ENCODE measurements at places on chromosomes 13 and 19.

- DNase-seq: no peak
Measured at GRCh38 chr13:100339411-100339940, 249.1 kb downstream of the GGACT start.

GRCh38 chr19:11530432-11530831 is 1.5 kb upstream of the ECSIT start:
- no peak for DNase-seq

GRCh38 chr13:73767747-73768315 is 366.4 kb downstream of the KLF12 start:
- peak; percentile 23 for DNase-seq

- no peak for DNase-seq
Measured at GRCh38 chr19:43148233-43148632, 38.1 kb downstream of the PSG5 start.

- DNase-seq: no peak
Measured at GRCh38 chr13:23941211-23941610, 43.9 kb upstream of the C1QTNF9B start.

DNA sequence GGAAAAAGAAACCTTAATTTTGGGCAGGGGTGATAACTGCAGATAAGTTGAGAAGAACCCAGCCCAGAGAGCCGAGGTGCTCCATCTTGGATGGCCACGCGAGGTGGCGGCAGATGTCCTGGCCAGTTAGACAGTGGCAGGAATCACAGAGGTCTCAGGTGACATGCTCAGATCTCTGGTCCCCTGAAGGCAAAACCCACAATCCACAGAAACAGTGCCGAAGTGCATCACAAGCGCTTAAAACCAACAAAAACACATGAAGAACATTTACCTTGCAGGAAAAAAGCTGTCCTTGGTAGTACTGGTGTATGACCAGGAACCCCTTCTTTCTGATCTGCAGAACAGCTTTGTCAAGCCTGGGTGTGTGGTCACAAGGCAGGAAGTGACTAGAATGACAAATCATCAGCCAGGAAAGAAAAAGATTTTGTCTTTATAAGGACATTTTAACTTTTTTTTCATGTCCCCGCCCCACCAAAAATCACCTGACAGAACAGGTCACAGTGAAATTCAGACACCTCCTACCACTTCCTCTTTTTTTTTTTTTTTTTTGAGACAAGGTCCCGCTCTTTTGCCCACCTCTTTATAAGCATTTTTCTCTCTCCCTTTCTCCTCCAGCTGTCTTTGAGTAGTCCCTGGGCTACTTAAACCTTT is at the start of gene LCP1:
LCP1 (minus strand) TSS at position 338 of the 651 bp plus-strand sequence. CDS start 22,515 bp downstream, outside the sequence.
- DNase-seq: no peak

DNA sequence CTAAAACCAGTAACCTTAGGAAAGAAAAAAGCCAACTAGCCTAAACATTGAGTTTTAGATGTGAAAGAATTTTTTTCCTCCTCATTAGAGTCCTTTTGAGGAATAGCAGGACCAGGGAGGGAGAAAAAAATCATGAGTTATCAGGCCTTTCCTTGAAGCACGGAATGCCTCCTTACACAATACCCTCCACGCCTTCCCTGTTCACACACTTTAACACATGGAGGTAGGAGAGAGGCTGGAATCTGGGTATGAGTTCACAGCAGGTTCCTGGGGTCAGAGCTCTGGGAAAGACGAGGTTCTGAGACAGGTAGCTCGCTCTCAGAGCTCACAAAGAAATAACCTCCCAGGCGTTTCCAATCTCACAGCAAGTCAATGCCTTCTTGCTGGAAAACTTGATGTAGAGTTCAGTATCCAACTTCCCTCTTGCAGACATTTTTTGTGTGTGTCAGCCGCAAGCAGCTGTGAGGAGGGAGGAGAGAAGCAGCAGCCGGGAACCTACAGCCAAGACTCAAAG is 716 bp downstream of the ZNF573 start:
- DNase-seq: peak; percentile 35

DNA sequence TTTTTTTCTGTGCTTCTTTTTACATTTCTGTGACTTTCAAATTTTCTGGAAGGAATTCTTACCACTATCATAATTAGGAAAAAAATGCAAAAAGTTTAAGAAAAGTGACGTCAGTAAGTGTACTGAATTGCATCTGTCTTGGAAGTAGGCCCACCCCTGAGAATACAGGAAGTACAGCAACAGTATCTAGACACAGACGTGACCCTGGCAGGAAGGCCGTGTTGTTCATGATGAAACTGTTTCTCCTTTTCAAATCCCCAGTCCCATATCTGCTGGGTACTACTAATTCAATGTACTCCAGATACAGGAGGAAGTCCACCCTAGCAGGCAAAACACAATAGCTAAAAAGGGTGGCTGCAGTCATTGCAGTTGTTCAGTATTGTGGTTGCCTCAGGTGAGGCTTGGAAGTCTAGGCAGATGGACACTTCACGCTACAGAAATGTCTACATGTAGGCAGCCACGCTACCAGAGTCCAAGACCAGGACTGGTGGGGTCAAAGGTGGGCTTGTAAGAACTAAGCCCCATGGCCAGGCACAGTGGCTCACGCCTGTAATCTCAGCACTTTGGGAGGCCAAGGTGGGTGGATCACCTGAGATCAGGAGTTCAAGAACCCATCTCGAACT is 49.6 kb upstream of the MED4 start:
- no peak for DNase-seq

DNA sequence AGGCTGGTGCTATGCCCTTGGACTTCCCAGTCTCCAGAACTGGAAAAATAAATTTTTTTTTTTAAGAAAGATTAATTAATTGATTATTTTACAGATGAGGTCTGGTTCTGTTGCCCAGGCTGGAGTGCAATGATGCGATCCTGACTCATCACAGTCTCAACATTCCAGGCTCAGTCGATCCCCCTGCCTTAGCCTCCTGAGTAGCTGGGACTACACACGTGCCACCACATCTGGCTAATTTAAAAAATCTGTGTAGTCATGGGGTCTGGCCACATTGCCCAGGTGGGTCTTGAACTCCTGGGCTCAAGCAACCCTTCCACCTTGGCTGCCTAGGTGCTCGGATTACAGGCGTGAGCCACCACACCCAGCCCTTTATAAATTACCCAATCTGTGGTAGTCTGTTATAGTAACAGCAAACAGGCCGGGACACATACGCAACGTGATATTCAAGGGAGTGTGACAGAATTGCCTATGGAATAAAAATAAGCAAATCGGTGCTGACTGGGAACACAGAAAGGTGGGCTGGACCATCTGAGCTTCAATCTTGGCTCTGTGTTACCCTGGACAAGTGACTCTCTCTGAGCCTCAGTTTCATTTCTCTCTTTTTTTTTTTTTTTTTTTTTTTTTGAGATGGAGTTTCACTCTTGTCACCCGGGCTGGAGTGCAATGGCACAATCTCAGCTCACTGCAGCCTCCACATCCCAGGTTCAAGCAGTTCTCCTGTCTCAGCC is 42.8 kb downstream of the PIN1 start:
- DNase-seq: no peak

DNA sequence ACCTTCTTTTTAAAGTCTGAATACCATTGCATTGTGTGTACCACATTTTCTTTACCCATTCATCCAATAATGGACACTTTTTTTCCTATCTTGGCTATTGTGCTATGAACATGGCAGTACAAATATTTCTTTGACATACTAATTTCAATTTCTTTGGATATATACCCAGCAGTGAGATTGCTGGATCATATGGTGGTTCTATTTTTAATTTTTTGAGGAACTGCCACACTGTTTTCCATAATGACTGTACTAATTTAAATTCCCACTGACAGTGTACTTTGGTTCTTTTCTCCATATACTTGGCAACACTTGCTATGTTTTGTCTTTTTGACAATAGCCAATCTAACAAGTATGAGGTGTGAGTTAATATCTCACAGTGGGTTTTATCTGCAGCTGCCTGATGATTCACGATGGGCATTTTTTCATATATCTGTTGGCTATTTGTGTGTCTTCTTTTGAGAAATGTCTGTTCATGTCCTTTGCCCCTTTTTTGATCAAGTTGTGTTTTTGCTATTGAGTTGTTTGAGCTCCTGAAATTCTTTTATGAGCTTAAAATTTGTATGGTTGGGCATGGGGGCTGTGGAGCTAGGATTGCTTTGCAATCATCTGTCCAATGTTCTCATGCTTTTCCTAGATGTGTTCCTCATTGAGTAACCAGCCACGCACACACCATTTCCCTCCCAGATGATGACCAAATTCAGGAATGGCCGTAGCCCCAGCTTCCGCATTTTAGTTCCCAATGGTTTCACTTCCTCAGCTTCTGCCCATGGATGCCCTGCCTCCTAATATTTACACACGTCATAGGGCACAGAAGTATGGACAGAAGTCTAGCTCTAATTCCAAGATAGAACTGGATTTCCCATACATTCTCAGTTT is 380.0 kb upstream of the SGCG start:
- no peak for DNase-seq

- DNase-seq: no peak
Measured at GRCh38 chr19:9597027-9597426, 12.7 kb upstream of the ZNF121 start.

DNA sequence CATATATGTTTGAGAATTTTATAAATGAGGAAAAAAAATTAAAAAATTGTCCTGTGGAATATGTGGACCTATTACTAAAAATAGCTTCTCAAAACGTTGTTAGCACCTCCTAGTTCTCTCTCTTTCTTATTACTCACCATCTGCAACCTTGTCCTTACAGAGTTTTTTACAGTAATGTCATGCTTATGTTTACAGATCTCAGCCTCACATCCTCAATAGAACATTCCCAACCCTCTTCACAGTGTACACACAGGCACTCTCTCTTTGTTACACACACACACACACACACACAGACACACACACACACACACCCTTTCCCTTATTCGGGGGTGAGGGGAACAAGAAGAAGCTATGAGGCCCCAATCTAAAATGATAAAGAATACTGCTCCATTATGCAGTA is 197.7 kb downstream of the SLITRK6 start:
- no peak for DNase-seq

- DNase-seq: peak; percentile 81
Measured at GRCh38 chr19:48635263-48635965, 1.8 kb downstream of the DBP start.

GRCh38 chr13:108439556-108439955 is 170.0 kb downstream of the TNFSF13B start:
- DNase-seq: no peak

- no peak for DNase-seq
Measured at GRCh38 chr13:49063497-49063896, 87.8 kb downstream of the FNDC3A start.

- DNase-seq: peak; percentile 93
Measured at GRCh38 chr19:35673121-35673804, 6.9 kb downstream of the UPK1A start.

DNA sequence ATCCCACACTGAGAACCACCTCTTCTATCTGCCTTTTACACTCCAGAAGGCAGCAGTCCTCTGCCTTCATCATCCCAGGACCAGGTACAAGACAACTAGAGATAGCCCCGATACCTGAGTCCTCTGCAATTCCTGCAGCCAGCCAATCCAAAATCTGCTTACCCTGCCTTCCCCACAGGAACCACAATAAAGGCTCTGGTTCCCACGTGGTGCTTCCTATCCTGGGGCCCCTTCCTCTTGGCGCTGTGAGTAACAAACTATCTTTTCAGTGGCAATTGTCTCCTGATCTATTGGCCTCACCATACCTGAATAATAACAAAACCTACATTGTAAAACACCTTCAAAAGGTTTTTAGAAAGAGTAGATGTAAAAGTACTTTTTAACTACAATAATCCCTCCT is 63.1 kb downstream of the ZDHHC20 start:
- DNase-seq: no peak

DNA sequence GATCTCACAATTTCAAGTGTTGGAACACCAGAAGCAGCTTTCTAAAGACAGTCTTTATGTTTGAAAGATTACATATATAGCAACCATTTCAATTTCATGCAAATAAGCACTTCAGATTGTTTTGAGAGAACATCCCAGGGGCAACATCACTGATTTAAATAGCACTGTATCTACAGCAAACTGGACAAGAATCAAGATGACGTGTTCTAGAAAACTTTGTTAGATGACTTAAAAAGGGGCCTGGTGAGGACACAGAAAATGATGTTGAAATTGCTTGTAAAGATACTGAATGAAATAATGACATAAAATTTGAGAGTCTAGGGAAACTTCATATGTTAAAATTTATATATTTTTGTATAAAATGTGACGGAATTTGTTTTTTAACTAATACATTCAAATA is 277.1 kb downstream of the KLF12 start:
- DNase-seq: no peak

- DNase-seq: no peak
Measured at GRCh38 chr19:11373885-11374432, 507 bp upstream of the SWSAP1 start.

DNA sequence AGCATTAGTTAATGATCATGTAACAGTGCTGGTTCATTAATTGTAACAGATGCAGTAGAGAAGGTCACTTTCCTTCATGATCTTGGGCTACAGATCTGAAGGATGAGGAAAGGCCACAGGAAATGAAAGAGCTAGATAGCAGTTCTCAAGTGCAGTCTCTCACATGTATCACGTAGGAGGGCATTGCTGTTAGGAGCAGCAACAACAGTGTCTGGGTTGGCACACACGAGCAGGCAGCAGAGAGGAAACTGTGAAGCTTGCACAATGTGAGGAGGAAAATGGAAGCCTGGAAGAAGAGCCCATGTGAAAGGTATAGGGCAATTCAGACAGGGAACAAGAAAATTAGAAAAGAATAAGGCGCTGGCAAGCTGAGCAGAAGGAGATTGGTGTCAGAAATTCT is 1741.5 kb downstream of the PCDH9 start:
- DNase-seq: no peak

GRCh38 chr19:46976845-46977320 is 42.8 kb upstream of the NPAS1 start:
- DNase-seq: peak; percentile 53

DNA sequence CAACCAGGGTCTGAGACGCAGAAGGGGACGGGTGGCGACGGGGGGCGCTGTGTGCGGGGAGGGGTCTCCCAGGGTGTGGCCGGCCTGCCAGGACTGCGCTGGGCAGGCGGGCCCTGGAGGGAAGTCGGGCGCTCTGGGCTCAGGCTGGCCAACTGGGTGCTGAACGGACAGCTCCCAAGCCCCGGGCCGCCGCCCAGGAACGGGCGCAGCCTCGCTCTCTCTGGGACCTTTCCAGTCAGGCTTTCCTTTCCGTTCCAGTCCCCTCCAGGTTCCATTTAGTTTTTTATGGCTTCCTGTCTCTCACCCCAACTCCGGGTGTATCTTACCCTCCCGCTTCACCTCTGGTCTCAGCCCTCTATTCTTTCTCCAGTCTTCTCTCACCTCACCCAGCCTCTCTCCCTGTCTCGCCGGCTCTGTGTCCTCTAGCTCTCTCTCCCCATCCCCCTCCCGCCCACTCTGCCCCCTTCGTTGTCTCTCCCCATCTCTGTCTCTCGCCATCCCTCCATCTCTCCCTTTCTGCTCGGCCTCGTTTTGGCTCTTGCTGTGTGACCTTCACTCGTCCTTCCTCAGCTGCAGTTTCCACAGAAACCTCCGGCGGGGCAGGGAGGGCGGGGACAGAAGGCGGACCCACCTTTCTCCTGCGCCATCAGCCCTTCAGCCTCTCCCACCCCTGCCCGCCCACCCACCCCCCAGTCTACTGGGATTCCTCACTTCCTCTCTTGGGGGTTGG is 3.3 kb upstream of the ATP1A3 start:
- peak; percentile 89 for DNase-seq

GRCh38 chr19:51467864-51468544 is 9.8 kb upstream of the SIGLEC8 start:
- no peak for DNase-seq

- DNase-seq: no peak
Measured at GRCh38 chr19:17565611-17566010, 10.2 kb downstream of the COLGALT1 start.

Measured in HuH-7 (cell line).